NCI-H526 (cell line): ENCODE measurements at places on chromosomes 3 and 15.

- no peak for DNase-seq
These were observed 132.6 kb upstream of the MEF2A start for GRCh38 chr15:99433026-99433756.

GRCh38 chr3:152235709-152236298 is 32.9 kb upstream of the MBNL1 start:
- DNase-seq: no peak

DNA sequence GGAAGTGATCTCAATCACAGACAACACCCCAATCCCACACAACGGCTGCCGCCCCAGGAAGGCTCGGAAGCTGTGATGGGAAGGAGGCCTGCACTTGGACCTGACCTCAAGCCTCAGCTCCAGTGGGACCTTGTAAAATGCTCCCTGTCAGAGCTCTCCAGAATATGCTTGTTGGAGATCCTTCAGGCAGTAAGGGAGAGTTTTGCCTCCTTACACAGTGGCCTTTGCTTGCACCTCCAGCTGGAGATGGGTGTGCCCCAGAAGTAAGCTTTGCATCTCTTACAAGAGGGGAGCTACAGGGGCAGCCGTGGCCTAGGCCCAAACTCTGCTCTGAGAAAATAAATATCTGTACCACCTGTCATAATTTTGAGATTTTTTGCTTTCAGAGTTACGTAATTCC is 10.4 kb downstream of the MRPS11 start:
- DNase-seq: no peak

GRCh38 chr3:16456784-16457415 is 56.6 kb downstream of the RFTN1 start:
- DNase-seq: no peak
